Caco-2 (cell line): ENCODE measurements at places on chromosomes 13 and 19. TPM values are rescaled to one million over a fixed set of nuclear protein-coding genes. Genes with fewer than 3 reads are reported as not detected.
A peak's percentile ranks its signal among the peaks of the same experiment; 100 is the strongest.

Gene CGB3
- not detected in 2 replicates for total RNA-seq

Gene C19orf38
- 0.61 and 1.1 TPM in 2 replicates for total RNA-seq

DNA sequence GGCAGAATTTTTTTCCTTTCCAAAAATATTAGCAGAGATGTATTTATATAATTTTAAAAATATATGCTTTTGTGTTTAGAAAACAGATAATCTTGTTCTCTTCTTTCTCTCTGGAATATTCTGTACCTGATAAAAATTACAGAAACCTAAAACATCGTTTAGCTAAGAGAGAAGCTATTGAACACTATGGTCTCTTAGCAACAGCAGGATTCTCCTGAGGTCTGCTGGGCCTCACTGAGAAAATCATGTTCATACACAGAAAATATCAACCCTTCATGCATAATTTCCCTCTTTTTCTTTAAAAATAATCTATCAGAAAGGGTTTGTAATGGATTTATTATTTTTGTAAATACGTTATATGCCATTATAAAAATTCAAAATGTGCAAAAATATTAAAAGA lies 242.2 kb downstream of the DCLK1 start:
- H3K36me3 ChIP-seq, result no peaks in the 10 kb centered on the region
- no peak overlapping the region for H3K4me3 ChIP-seq
- no peak for DNase-seq
- no peaks in the 10 kb centered on the region for H3K27me3 ChIP-seq

Gene CRLF1
- total RNA-seq, result 0.61 and 2.6 TPM in 2 replicates

GRCh38 chr13:110985541-110985940 lies 70.7 kb upstream of the ANKRD10 start:
- no peaks in the 10 kb centered on the region for H3K36me3 ChIP-seq
- no peak overlapping the region for H3K4me3 ChIP-seq
- no peaks in the 10 kb centered on the region for H3K4me1 ChIP-seq
- no peaks in the 10 kb centered on the region for H3K27me3 ChIP-seq

DNA sequence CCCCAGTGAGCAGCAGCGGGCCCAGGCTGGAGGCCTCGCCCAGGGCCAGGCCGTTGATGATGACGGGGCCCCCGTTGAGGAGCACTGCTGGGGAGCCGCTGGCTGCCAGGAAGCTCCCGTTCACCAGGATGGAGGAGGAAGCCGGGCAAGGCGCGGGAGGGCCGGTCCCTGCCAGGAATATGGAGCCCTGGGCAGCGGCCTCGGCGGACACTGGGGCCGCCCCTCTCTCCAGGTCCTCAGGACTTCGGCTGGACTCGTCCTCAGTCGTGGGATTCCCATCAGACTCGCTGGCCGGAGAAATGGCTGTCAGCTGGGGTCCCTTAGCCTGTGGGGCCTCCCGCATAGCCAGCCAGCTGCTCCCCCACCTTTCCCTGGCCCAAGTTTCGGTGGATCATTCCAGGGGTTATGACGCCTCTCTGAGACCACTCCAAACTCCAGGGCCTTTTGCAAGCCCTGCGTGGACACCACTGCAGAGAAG lies 2.1 kb downstream of the SIX5 start:
- peak overlapping the region; percentile 79 for H3K27ac ChIP-seq
- no peak for DNase-seq
- H3K4me3 ChIP-seq, result peak overlapping the region; percentile 68
- peaks cover 6% of the 10 kb centered on the region for H3K4me1 ChIP-seq
- H3K36me3 ChIP-seq, result no peaks in the 10 kb centered on the region
- H3K27me3 ChIP-seq, result no peaks in the 10 kb centered on the region

Gene CYP4F11
- not detected in 2 replicates for total RNA-seq

Gene CD37
- total RNA-seq, result not detected in 2 replicates
